Iris pigment epithelial cell (primary cell): ENCODE measurements at places on chromosomes 6 and 20.

DNA sequence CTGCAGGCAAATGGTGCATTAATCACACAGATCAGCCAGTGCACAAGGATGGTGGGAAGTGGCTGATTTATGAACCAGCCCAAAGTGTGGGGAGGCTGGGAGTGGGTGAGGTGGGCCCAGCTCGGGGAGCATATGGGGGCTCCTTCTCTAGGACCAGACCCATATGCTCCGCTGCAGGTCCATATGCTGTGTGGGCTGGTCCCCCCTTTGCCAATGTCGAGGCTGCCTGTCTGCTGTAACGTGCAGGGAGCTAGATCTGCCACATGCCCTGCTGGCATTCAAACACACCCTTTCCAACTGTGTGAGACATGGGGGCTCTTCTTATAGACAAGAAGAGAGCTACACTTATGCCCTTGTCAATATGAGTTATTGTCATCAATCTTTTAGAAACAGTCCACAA, 566.3 kb downstream of the DHX35 start:
- DNase-seq = no peak

- DNase-seq = no peak
These were observed 19.5 kb upstream of the ADTRP start for GRCh38 chr6:11798096-11798495.

- DNase-seq = no peak
These were observed 25.1 kb upstream of the HSF2 start for GRCh38 chr6:122374307-122374706.

DNA sequence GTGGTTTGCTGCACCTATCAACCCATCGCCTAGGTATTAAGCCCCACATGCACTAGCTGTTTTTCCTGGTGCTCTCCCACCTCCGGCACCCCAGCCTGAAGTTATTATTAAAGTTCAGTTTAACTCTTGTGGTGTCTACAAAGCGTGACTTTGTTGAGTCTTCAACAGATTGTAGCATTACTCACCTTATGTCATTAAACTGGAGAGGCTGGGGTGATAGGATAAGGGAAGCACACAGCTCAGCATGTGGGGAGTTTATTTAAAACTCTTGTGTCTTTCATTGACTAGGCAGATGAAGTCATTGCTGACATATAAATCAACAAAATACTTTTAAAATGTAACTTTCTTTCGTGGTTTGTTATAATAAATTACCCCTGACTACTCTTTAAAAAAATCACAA, 84.7 kb upstream of the GCM1 start:
- DNase-seq = no peak

- DNase-seq = peak; percentile 22
These were observed 4.6 kb downstream of the FOXQ1 start for GRCh38 chr6:1316489-1316971.

- DNase-seq = peak; percentile 97
These were observed 27.3 kb upstream of the STX16 start for GRCh38 chr20:58623579-58624473.

DNA sequence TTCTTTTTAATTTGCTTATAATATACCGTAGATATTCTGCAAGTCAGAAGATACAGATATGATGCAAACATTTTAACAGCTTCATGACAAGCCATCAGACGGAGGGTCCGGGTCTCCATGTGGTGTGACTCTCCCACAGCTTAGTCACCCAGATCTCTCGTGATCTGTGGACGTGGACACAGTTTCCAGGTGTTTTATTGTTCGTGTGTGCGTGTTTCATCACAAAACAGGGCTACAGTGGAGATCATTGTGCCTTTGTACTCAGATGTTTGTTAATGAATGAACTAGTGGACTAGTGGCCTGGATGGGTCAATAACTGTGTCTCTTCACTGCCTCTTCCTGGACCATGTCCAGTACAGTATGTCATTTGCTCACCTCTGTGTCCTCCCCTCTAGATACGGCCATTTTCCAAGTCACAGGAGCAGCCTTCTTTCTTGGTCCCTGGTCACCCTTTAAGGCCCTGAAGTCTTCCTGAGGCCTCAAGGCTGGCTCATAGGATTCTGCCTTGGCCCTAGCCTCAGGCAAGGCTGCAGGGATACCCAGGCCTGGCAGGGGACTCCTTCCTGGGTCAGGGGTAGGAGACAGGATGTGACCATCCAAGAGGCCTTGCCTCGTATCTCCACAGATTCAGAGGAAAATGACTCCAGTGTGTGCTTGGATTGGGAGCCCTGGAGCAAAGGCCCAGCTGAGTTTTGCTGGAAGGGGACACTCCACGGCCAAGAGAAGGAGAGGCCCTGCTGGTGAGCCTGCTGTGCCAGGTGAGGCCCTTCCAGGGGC, 4.6 kb downstream of the ADIG start:
- DNase-seq = no peak

DNA sequence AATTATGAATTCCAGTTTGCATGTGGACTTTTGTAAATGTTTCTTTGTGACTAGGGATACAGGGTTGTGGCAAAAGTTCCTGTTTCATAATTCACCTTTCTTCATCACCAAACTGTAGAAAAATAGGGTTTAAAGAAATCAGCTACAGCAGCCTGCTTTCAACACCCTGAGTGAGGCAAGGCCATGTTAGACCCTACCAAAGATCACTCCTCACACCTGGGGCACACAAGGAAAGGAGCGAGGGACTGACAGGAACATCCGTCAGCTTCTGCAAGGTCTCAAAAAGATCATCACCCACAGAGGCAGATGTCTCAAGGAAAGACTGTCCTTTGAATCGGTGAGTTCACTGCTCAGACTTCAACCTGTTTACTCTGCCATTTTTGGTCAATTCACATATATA, 10.5 kb upstream of the STX11 start:
- DNase-seq = no peak
